Stimulated activated CD8-positive, alpha-beta memory T cell treated with anti-CD3 and anti-CD28 coated beads, Interleukin-7, amount 100 ng/mL, for 4 hours (primary cell): ENCODE measurements at places on chromosomes 13 and 19.

- DNase-seq: no peak
Observed at GRCh38 chr13:47719164-47719563, 281.9 kb downstream of the SUCLA2 start.

- DNase-seq: no peak
Observed at GRCh38 chr13:112910016-112910415, 59.0 kb upstream of the MCF2L start.

- no peak for DNase-seq
Observed at GRCh38 chr19:55536366-55536765, 567 bp downstream of the SBK2 start.

- no peak for DNase-seq
Observed at GRCh38 chr19:413756-414420, 4.9 kb upstream of the C2CD4C start.

- no peak for DNase-seq
Observed at GRCh38 chr19:46944123-46944748, 75.4 kb upstream of the NPAS1 start.

GRCh38 chr19:16433986-16434385, 37.8 kb downstream of the EPS15L1 start:
- no peak for DNase-seq

DNA sequence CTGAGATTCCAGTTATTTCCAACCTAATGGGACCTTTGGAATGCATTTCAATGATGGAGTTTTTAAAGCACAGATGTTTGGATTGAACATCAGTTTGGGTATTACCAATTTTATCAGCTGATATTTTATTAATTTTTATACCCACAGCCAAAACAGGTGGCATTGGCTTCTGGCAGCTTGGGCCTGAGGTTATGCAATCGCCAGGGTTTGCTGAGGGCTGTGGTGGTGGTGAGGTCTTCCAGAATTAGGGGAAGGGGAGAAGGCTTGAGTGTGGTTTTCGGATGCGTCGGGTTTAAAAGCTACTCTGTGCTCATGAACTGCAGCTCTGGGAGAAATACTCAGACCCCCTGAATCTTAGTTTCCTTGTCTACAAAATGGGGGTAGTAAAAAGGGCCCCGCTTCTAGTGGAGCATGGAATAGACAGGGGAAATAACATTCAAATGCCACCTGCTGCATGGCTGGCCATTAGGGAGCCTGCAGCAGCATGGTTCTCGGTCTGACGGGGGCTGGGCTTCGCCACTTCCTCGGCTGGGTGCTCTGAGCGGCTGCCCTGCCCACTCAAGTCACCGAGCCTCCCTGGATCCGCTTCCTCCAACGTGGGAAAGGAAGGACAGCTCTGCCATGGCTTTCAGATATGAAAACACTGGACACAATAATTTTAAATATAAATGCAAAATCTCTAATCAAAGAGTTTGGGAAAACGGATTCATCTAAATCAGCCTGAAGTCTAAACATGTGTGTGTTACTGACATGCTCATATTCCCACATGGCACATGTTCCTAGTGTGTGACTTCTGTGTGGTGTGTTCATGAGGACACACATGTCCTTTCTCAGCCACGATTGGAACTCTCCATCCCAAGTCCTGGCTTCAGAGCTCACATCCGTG, 35.2 kb downstream of the ADPRHL1 start:
- no peak for DNase-seq

- DNase-seq: no peak
Observed at GRCh38 chr19:18089726-18090125, 3.0 kb upstream of the IL12RB1 start.

- DNase-seq: no peak
Observed at GRCh38 chr19:31439270-31439573, 90.0 kb upstream of the TSHZ3 start.
